Activated naive CD8-positive, alpha-beta T cell treated with anti-CD3 and anti-CD28 coated beads, Interleukin-2, amount 10 ng/mL, durations not matched to agents 7 days and 5 days (primary cell): ENCODE measurements at places on chromosomes 6 and 20. TPM values are rescaled to one million over a fixed set of nuclear protein-coding genes. Genes with fewer than 3 reads are reported as not detected.

GRCh38 chr6:37972994-37973757 is 153.6 kb downstream of the ZFAND3 start:
- no peak overlapping the region for H3K27ac ChIP-seq
- H3K27me3 ChIP-seq, result no peaks in the 10 kb centered on the region
- no peak overlapping the region for H3K4me3 ChIP-seq
- H3K36me3 ChIP-seq, result peaks cover 29% of the 10 kb centered on the region
- peaks cover 15% of the 10 kb centered on the region for H3K4me1 ChIP-seq

DNA sequence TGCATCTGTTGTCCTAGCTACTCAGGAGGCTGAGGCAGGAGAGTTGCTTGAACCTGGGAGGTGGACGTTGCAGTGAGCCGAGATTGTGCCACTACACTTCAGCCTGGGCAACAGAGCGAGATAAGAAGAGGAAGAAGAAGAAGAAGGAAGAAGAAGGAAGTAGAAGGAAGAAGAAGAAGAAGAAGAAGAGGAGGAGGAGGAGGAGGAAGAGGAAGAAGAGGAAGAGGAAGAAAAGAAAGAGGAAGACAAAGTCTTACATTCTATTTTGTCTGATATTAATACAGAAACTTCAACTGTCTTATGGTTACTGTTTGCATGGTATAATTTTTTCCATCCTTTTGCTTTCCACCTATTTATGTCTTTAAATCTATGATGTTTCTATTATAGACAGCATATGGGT is 7.2 kb upstream of the NELFCD start:
- peaks cover 14% of the 10 kb centered on the region for H3K27me3 ChIP-seq
- H3K4me1 ChIP-seq, result no peaks in the 10 kb centered on the region
- H3K36me3 ChIP-seq, result no peaks in the 10 kb centered on the region

Gene GHRH
- not detected for total RNA-seq

Gene LRRC1
- total RNA-seq, result 4.2 TPM

Gene CPNE5
- 1.3 TPM for total RNA-seq
